ENCODE measurements at places on chromosomes 7 and 10.

GRCh38 chr10:69421611-69422308, 5.0 kb upstream of the TACR2 start:
- no peak for DNase-seq

DNA sequence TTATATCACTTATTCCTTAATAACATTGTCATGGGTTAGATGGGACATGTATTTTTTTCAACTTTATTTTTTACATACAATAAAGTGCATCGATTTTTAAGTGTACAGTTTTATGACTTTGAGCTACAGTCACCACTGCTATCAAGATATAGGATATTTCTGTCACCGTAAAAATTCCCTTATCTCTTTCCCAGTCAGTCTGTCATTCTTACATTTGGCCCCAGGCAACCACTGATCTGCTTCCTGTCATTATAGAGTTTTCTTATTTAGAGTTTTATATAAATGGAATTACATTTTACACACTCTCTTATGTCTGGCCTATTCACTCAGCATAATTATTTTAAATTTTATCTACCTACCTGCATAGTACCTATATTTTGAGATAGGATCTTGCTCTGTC, 145.2 kb downstream of the AUTS2 start:
- DNase-seq, result no peak

GRCh38 chr7:70698219-70698832, 433.6 kb upstream of the GALNT17 start:
- DNase-seq, result peak; percentile 66

DNA sequence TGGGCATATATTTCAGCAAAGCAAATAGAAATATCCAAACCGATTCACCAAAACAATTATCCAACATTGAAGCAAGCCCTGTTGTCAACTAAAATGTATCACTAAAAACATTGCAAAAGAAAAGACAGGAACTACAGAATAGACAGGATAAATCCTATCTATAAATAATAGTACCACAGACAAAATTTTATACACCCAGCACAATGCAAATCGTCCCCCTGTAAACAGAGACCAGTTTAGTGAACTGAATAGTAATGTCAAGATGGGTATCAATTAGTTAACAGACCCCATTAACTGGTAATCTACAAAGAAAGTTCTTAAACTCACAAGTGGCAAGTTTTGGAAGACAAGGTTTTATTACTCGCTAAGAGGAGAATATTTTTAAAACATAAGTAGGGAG, 4.0 kb downstream of the ZC3HAV1 start:
- no peak for DNase-seq

GRCh38 chr7:137195996-137196395, 147.5 kb downstream of the PTN start:
- no peak for DNase-seq

DNA sequence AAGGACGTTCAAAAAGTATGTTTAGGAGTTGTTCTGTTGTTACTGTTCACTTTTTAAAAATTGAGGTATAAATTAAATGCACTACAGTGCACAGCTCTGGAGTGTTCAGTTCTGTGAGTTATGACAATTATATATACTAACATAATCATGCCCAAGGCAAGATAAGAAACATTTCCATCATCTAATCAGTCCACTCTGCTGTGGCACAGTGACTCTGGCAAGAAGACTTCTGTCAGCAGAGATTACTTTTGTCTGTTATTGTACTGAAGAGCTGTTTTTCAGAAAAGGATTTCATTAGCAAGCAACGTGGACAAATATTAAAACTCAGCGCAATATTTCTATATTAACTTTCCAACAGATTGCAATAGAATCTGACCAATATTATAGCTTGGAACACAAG, 32.0 kb downstream of the ICA1 start:
- no peak for DNase-seq

- DNase-seq, result peak; percentile 24
Measured at GRCh38 chr7:69599286-69599954, 1.1 kb downstream of the AUTS2 start.

GRCh38 chr10:14332903-14333302, 2.2 kb upstream of the FRMD4A start:
- no peak for DNase-seq

DNA sequence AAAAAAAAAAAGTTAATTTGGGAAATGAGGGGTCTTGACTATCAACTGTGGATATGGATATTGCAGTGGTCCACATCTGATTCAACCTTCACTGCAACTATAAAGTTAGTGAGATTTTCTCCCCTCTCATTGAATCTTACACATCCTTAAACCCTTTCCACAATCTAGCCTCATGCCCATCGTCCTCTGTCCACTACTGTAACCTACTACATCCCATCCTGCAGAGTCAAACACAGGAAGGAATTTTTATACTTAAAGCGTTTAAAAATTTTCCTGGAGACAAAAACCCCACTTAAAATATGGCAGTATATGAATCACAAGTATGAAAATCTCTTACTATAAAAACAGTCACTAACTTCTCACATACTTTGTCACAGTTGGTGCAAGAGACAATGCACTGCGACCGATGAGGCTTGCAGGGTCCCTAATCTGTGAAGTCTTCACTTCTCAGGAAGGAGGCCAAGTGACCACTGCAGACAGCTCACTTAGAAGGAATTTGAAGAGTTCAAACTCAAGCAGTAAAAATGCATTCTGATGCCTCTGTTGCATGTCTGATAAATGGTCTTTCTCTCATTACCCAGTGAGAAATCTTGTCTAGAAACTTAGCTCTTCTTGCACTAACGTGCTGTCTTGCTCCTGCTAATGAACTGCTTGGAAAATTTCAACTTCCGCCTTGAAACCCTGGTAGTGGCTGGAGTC, 50.3 kb upstream of the ST8SIA6 start:
- DNase-seq, result no peak

DNA sequence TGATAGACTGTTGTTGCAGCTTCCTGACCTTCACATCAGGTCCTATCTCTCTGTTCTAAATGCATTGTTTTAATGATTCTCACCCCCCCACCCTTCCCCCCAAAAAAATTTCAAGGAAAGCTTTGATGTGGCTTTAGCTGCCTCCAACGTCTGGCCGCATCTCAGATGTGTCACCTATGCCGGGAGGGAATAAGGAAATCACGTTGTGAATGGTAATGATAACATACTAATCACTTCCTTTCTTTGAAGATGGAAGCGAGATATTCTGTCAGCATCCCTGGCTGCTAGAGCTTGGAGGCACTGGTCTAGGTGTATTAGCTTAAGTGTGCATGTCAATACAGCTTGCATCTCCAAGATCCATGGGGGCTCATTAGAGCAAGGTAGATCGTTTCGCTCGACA, 89.6 kb downstream of the VTI1A start:
- no peak for DNase-seq

DNA sequence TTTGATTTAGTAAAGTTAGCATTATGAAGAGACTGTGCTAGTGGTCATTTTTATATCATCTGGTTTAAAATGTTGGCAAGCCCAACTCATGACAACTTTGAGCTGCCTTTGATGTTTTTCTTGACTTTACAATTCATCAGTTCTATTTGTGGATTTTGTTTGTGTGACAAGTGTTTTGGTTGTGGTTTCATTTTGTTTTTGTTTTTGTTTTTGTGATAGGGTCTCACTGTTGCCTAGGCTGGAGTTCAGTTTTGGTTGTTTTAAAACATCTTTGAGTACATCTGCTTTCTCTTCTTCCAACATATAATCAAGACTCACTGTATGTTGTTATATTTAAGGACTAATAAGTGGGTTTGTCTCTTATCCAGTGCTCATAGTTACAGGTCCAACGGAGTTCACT, 17.6 kb upstream of the SFR1 start:
- no peak for DNase-seq

GRCh38 chr7:34747867-34748727, 90.1 kb downstream of the NPSR1 start:
- DNase-seq, result no peak

DNA sequence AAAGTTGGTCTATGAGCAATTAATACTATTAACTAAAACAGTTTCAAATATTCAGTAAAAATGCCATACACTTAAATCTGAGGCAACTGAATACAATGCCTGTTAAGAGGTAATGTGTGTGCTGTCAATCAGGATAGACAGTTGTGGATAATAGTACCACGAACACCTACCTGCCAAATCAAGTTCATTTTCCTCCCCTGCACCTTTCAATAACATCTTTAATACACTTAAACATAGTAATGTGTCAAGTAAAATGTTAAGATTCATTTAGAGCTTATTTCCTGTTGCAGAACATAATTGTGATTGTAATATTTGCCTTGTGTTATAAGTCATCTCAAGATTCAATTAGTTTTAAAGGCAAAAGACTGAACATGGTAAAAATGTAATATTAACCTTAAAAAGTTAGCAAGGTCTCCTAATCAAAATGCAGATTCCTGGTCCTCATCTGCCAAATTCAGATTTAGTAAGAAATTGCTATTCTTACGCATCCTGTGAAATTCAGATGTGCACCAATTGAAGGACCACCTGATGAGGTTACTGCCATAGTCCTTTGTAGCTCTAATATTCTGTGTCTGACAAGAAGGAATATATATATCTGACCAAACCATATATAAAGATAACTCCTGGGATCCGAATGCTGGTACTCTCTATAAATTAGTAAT, 37.1 kb downstream of the COL1A2 start:
- DNase-seq, result no peak

DNA sequence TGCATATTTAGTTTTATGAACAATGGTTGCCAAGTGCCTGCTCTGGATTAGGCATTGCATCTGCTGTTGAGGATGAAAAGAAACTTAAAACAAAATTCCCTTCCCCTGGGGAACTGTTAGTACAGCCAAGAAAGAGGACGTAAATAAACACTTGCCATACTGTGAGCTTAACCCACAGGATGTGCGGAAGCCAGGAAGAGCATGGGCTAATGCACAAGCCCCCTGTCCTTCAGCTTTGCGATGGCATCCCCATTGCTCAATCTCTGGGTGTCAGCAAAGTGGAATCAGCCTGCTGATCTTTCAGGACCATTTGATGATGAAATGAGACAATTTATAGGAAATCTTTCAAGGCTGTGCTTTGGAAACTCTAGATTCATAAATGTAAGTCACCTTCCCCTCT, 399.9 kb upstream of the IGFBP3 start:
- DNase-seq, result no peak

Measured in globus pallidus (tissue), 1 donor.